Effector CD4-positive, alpha-beta T cell (primary cell): ENCODE measurements at places on chromosomes 4 and X.

DNA sequence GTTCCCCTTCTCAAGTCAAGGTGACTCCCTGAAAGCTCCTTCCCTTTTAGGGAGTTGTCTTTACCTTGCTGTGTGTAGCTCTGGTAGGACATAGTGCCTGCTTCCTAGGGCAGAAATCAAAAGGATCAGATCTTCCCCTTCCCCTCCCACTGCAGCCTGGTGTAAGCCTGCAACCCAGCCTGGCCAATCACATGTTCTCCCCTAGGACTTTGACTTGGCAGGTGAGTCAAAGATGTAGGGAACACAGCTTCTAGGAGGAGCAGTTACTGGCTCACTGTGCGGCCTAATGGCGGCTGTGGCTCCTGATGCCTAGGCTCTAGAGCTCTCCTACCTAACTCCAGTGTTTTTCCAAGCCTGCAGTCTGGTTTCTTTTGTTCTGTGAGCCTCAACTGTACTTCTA is 103.9 kb downstream of the AASDH start:
- DNase-seq = no peak

DNA sequence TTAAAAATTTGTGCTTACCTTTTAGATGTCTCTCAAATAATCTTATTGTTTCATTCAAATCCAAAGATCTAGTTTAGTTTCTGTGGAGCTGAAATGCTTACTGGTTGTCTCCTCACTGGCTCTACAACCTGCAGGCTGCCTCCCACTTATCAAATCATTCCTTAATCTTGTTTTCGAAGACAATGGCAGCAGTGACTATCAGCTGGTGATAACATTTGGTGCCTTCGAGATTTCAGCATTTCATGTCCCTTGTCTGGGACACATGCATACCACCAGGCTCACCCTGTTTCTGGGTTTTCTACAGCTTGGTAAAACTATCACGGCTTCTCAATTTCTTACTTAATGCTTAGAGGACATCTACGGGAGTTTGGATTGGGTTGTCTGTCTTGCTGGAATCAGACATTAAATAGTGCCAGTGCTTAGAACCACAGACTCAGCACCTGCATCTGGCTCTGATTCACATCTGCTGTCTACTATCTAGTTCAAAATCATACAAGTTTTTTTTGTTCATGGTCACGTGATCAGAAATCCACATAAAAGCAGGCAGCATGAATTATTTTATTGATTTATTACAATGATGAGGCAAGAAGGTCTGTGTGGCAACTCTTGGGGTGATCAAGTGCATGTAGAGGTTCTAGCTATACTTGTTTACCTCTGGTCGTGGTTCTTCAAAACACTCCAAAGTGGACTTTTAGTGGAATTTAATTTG is 32.0 kb upstream of the SMARCAD1 start:
- DNase-seq = no peak

GRCh38 chr4:136862653-136863052 is 669.6 kb downstream of the PCDH18 start:
- no peak for DNase-seq

GRCh38 chr4:57668621-57669020 is 558.4 kb upstream of the IGFBP7 start:
- DNase-seq = no peak

DNA sequence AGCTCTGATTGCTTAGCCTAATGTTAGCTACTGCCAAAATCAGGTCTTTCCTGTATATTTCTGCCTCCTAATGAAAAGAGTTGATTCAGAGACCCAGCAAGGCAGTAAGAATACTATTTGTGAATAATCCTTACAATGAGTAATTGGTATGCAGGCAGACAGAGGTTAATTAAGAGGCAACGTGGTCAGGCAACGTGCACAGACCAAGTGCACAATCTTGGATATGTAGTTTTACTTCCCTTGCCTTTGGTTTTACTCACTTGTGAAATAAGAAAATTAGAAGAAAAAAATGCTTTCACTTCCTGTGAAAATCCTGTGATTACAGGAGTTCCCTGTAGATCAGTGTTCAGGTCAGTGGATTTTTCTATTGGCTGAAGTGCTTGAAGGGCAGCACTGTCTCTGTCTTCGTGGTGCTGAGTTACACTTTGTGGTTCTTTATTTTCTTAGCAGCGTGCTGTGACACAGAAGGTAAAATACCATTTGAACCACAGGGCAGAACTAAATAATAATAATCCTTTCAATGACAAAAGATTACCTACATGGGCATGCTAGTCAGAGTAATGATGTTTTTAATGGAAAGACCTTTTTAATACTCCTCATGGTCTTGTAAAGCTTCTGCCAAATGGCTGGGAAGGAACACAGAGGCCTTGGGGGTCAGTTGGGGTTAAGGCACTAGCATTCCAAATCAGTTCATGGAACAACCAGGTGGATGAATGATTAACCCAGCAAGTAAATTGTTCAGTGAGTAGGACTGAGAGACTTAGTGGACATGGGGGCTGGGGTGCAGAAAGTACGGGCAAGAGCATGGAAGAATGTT is 430.9 kb downstream of the MAPK10 start:
- no peak for DNase-seq

GRCh38 chr4:182212211-182212761 is 30.9 kb upstream of the TENM3 start:
- no peak for DNase-seq
